Cardiac muscle cell (in vitro differentiated cells and primary cell): ENCODE measurements at places on chromosomes 2 and 18. TPM values are rescaled to one million over a fixed set of nuclear protein-coding genes. Genes with fewer than 3 reads are reported as not detected.
A peak's percentile ranks its signal among the peaks of the same experiment; 100 is the strongest.

Gene CTNNA2
- 15.5 and 17.4 TPM in 2 replicates for total RNA-seq

Gene BCL11A
- total RNA-seq, result 15.7 and 17.1 TPM in 2 replicates

Gene INPP5D
- total RNA-seq, result 3.5 and 6.8 TPM in 2 replicates

DNA sequence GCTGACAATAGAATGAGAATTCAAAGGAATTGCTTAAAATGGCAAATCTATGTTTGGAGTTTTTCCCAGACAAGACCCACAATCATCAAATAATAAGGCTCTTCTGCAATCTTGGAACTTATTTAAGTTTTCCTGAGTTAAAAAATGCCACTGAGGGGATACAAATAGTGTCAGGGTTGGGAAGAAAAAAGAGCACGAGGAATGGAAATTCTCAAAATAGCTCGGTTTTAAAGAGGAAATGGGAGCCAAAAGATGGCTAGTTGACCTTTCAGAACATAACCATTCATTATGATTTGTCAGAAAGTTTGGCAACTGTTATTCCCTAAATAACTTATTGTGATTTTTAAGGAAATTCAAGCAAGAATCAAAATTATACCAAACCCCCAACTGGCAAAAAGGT lies 127.7 kb downstream of the RAPGEF4 start:
- DNase-seq, result no peak

DNA sequence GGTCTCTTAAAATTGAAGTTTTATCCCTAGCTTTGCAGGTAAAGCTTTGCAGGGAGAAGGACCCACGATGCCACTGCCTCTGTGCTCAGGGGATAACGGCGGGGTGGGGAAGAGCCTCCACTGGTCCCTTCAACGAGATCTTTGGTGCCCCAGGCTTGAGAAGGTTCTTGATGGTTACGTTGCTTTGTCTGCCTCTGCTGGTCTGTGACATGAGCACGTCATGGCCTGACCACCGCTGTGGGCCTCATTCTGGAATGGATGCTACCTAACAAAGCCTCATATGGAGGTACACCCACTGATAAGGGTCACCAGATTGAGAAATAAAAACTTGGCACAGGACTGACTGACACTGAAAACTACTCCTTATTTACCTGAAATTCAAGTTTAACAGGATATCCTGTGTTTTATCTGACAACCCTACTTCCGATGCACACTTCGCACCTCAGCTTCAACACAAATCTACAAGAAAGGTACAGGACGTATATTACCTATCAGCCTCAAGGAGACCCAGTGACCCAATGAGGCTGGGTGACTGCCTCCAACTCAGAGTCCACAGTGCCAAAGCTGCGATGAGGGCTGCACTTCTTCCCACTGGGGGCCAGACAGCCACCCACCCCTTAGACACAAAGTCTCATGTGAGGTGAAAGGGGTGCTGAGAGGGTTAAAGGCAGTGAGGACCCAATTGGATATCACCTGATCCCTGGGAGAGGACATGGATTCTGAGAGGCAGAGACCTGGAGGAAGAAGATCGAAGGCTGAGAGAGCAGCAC lies 64.9 kb downstream of the EIPR1 start:
- no peak for DNase-seq

DNA sequence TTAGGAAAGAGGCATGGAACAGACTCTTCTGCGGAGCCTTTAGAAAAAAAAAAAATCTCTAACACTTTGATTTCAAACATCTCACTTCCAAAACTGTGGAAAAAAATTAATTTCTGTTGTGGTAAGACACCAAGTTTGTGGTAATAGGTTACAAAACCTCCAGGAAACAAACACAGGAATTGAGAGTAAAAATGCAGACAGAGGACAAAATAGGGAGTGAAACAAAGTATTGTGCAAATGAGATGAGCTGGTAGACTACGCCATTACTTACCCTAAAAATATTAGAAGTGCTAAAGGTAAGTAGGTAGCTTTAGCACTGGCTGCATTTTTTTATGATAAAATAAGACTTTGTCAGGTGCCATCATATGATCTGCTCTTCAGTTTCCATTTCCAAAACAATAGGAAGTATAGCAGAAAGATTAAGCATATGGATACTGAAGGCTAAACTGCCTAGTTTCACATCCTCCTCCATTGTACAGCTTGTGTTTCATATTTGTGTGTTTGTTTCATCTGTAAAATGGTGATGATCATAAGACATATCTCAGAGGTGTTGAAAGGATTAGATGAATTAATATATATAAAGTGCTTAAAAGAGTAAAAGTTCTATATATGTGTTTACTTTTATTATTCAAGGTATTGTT lies 309.2 kb downstream of the NR4A2 start:
- no peak for DNase-seq

- no peak for DNase-seq
These were observed 80.2 kb upstream of the PHLPP1 start for GRCh38 chr18:62634979-62635630.

- no peak for DNase-seq
These were observed 10.7 kb downstream of the BIN1 start for GRCh38 chr2:127096280-127096679.

- DNase-seq, result no peak
These were observed 2.5 kb downstream of the KCNF1 start for GRCh38 chr2:10914272-10914693.

- peak; percentile 17 for DNase-seq
These were observed 84.0 kb upstream of the DSEL start for GRCh38 chr18:67600181-67601180.
